ENCODE measurements at places on chromosomes 16 and 17.

GRCh38 chr16:82699711-82700495 lies 73.1 kb downstream of the CDH13 start:
- DNase-seq = no peak

GRCh38 chr17:36089888-36090836 lies at the start of gene CCL3:
CCL3 (minus strand) TSS chr17:36090143; CDS start chr17:36090058, 85 bp downstream.
- no peak for DNase-seq

DNA sequence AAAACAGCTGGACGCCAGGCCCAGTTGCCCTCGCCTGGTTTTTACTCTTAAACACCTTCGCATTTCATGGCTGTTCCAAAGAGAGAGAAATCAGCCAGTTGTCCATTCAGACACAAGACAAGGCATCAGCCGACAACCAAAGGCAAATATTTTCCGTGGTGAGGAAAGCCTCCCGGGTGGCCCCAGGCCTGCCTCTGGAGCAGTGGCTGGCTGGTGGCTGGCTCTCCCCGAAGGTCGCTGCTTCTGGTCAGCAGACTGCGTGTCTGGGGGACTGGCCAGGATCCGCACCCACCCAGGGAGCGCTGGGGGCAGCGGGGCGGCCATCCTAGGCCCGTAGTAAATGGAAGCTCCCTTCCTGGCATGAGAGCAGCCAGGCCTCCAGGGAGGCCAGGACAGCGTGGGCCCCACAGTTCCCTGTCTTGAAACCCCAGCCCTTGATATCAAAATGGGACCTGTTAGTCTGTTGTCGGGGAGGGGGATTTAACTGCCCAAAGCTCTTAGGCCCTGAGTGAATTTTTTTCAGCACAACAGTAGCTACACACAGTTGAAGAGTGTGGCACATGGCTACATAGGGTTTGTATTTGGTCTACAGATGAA lies 57.7 kb downstream of the SREBF1 start:
- no peak for DNase-seq

DNA sequence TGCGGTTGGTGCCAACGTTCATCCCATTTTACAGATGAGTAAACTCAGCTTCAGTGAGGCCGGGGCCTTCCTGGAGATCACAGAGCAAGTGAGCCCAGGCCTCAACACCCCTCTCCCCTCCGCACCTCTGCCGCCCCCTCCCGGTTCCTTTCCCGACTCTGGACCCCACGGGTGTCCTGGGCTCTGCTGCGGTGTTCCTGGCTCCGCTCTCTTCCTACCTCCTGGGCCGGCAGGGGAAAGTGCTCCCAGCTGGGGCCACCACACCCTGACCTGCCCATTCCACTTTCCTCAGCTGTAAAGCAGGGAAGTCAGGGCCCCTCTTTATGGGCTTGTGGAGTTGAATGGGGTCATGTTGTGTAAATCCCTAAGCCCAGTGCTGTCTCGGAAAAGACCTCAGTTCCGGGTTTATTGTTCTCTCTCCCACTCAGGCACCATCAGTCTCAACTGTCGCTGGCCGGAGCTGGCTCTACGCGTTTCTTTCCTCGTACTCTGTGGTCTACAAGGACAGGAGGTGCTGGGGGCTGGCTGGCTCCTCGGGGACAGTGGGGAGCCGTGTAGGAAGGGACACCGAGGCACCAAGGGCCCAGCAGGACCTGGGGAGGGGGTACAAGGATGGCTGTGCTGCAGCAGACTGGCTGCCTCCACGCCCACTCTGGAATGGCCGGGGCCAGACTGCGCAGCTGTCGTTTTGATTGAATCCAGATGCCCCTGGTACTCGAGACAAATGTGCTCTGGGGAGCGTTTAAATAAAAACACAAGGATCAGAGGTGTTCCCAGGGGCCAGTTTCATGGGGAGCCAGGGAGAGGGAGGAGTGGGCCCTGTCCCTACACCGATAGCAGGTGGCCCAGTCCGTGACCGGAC lies 21.7 kb upstream of the ACSF3 start:
- DNase-seq = no peak

DNA sequence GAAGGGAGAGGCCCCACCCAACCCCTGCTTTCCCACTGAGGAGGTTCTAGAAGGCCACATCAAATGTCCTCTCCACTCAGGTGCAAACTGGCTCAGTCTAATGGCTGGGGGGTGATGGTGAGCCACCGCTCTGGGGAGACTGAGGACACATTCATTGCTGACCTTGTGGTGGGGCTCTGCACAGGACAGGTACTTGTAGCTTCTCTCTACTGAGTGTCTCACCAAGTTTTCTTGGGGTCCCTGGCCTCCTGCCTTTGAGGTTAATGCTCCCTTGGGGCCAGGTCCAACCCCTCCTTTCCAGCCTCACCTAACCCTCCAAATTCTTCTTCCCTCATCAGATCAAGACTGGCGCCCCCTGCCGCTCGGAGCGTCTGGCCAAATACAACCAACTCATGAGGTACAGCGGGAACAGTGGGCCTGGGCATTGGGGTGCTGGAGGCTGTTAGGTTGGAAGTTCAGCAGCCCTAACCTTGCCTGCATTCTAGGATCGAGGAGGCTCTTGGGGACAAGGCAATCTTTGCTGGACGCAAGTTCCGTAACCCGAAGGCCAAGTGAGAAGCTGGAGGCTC lies 5.7 kb downstream of the ENO3 start:
- no peak for DNase-seq

GRCh38 chr16:78742501-78743283 lies 643.2 kb downstream of the WWOX start:
- DNase-seq = no peak

DNA sequence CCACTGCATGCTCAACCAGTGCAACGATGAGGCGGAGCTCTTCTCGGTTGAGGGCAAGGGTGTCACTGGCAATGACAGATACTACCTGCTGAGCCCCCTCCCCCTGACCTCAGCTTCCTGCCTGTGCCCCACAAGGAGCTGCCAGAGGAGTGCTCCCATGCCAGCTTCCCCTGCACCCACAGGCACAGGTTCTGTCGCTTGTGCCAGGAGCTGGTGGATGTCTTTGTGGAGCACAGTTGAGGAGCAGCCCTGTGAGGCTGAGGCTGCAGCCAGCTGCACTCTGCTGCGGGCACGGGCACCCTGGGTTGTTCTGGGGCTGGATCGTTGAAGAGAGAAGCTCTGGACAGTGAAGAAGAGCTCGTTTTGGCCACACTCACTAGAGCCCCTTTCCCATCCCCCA lies 165.3 kb upstream of the ZNF267 start:
- no peak for DNase-seq

GRCh38 chr17:60422162-60422665 lies at the start of gene CHCT1:
CHCT1 (plus strand) TSS chr17:60422489; CDS start chr17:60422593, 104 bp downstream.
- DNase-seq = no peak

GRCh38 chr17:2928294-2928890 lies 132.2 kb downstream of the RAP1GAP2 start:
- no peak for DNase-seq

DNA sequence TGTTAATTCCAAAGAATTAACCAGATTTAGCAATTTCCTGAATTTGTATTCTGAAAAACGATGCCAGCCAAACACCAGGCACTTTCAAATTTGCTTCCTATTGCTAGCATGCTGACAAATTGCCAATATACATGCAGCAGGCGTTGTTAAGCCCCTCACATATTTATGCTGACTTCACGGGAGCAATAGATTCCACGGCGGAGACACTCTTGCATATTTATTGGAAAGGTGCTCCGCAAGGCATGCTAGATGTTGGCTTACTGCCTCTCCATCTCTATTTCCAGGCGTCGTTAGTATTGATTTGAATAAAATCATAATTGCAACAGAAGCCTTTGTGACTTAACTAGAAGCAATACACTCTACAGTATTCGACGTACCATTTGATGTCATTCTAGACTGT lies 211.0 kb upstream of the IRX5 start:
- DNase-seq = no peak

- no peak for DNase-seq
Observed at GRCh38 chr16:19105131-19105530, 8.6 kb upstream of the ITPRIPL2 start.

DNA sequence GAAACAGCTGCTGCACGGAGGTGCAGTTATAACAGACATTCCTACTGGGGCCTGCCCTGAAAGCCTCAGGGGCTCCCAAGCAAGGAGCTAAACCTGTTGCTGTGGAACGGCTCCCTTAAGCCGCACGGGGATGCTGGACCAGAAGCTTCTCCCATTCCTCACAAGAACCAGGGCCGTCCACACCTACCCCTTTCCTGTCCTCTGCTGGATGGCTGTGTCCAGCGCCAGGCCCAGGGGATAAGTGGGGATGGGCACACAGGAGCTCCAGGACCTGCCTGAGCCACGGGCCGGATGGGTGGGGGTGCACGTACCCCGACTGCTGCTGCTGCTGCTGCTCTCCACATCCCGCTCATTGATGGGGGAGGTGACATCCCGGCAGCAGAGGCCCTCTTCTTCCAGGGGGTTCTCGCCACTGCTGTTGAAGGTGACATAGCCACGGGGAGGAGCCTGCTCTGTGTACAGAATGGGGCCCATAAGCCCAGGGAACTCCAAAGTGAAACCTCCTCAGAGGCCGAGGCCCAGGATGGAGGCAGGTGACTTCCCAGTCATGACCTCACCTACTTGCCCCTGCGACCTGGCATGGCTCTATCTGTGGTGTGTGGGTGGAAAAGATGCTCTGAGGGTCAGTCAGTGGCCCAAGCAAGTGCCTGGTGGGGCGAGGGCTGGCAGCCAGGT lies 8.6 kb downstream of the NUDT16L1 start:
- no peak for DNase-seq

DNA sequence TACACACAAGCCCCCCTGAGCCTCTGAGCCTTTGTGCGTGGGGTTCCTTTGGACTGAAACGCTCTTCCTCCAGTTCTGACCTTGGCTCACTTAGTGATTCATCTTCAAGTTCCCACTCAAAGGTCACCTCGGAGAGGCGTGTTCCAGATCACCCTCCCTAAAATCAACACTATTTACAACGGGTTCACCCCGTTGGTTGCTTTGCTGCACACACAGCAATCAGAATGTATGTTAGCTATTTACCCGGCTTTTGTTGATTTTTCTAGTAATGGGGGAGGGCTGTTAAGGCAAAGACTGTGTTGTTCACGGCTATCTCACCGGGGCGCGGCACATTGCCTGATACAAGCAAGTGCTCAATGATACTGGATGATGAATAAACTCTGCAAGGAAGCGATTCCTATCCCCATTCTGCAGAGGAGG lies 977 bp downstream of the NAGPA start:
- no peak for DNase-seq

GRCh38 chr17:81031566-81032550 lies 3.1 kb upstream of the BAIAP2 start:
- DNase-seq = no peak

DNA sequence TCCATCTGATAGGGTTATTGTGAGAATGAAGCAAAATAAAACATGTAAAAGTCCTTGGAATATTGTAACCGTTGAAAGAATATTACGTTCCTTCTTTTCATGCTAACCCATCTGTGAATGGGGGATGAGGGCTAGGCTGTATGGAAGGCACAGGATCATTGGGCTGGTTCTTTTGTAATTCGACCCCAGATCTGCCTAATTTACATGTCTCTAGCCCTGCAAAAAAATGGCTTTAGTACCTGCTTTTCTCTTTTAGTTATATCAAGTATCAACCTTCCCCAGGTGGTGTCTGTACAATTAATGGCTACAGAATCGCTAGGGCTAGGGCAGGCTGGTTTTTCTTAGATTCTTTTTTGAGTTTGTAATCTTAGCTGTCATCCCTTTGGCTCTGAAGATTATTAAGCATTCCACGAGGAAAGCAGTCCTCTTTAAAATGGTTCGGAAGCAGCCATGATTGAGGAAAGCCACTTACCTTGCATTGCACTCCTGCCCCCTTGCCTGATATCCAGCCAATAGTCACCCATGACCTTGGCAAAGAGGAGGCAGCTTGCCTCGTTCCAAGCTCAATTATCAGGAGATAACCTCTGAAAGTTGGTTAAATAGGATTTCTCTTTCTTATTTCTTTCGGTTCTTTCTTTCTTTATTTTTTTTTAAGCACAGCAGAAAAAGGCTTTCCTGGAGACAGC lies 153.9 kb upstream of the ZKSCAN2 start:
- DNase-seq = no peak

DNA sequence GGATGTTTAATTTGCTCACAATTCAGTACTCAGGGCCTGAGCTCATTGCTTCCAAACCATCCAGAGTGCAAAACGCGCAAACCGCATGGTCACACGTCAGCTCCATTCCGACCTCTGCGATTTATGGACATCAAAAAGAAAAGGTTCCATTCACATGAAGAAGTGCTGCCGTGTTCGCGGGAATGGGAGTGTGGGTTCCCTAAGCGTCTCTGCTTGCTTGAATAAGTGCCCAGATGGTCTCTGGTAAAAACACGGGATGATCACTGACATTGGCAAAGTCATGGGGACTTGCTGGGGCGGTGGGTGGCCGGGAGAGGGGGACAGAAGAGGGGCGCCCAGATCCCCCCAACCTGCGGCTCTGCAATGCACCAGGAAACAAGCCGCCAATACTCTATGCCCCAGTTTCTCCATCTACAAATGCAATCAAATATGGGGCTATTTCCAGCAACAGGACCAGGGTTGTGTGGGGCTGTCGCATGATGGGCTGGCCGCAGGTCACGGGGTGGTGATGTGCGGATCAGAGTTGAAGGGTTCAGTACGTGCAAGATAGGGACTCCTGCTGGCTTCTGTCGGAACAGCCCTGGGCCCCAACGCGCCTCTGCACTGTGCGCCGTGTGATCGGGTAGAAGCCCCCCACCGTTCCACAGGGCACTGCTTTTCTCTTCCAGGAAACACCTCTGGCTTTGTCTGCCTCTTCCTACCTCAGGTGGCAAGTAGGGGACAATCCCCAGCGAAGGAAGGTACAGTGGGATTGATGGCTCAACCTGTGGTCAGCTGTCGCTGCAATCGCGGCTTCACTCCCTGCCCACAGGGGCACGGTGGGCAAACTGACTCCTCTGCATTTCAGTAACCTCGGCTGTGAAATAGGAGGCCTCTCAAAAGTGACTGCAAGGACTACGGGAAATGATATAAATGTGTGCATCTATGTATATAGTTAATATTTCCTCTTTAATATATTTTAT lies 11.2 kb downstream of the FOXF1 start:
- DNase-seq = no peak

GRCh38 chr16:67246756-67247191 lies 507 bp downstream of the FHOD1 start:
- peak; percentile 35 for DNase-seq

- DNase-seq = no peak
Observed at GRCh38 chr17:44119798-44120197, 3.6 kb downstream of the HDAC5 start.

GRCh38 chr17:77427391-77427991 lies 286.7 kb downstream of the SEC14L1 start:
- no peak for DNase-seq

DNA sequence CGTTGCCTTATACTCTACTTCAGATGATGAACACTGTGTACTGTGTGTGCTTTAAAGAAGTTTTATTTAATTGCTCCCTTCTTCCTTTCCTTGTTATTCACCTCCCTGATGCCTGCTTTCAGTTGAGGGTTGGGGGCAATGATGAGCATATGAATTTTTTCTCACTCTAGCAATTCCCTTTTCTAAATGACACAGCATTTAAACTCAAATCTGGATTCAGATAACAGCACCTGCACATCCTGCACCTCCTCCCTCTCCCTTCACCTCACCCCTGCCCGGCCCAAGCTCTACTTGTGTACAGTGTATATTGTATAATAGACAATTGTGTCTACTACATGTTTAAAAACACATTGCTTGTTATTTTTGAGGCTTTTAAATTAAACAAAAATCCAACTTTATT lies 13.0 kb upstream of the PNPO start:
- no peak for DNase-seq
